MG63 (cell line): ENCODE measurements at places on chromosomes 12 and 14. TPM values are rescaled to one million over a fixed set of nuclear protein-coding genes. Genes with fewer than 3 reads are reported as not detected.

The AHNAK2 gene
- total RNA-seq = 26.9 and 31.3 TPM in 2 replicates

The RNASE8 gene
- not detected in 2 replicates for total RNA-seq

The RNASE7 gene
- total RNA-seq = not detected in 2 replicates

The KIF26A gene
- 0.92 and 1.1 TPM in 2 replicates for total RNA-seq

The DNAI7 gene
- total RNA-seq = 0.84 TPM in 1 of 2 replicates, not detected in the other

The TAS2R10 gene
- total RNA-seq = not detected in 2 replicates

The AQP2 gene
- not detected in 2 replicates for total RNA-seq

The LMNTD1 gene
- total RNA-seq = not detected in 2 replicates

The TNS2 gene
- total RNA-seq = 10.8 and 12.4 TPM in 2 replicates

The DPF3 gene
- 2.3 and 5.6 TPM in 2 replicates for total RNA-seq

The GUCY2C gene
- not detected in 2 replicates for total RNA-seq

The C12orf56 gene
- 0.26 TPM in 1 of 2 replicates, not detected in the other for total RNA-seq

The TAS2R19 gene
- not detected in 2 replicates for total RNA-seq

The RHOJ gene
- not detected in 2 replicates for total RNA-seq

The KCNC2 gene
- total RNA-seq = not detected in 2 replicates

The CCDC177 gene
- not detected in 2 replicates for total RNA-seq

The PIGH gene
- 19.4 and 48.5 TPM in 2 replicates for total RNA-seq

The LBHD2 gene
- total RNA-seq = not detected in 2 replicates

The PIK3C2G gene
- total RNA-seq = not detected in 2 replicates

The MYH6 gene
- total RNA-seq = not detected in 2 replicates

The CPNE6 gene
- total RNA-seq = not detected in 2 replicates

The DBX2 gene
- not detected in 2 replicates for total RNA-seq

The RD3L gene
- not detected in 2 replicates for total RNA-seq

The MYO1H gene
- total RNA-seq = not detected in 2 replicates

The TTC9 gene
- not detected in 2 replicates for total RNA-seq

The CCDC196 gene
- total RNA-seq = not detected in 2 replicates

The OS9 gene
- total RNA-seq = 139 and 347 TPM in 2 replicates

The RNASE4 gene
- total RNA-seq = 2.3 and 6.1 TPM in 2 replicates

The TSPAN11 gene
- 1.0 and 1.2 TPM in 2 replicates for total RNA-seq

The RXYLT1 gene
- 25.5 and 38.1 TPM in 2 replicates for total RNA-seq

The CAPZA3 gene
- total RNA-seq = not detected in 2 replicates

The HCAR1 gene
- not detected in 2 replicates for total RNA-seq
